ENCODE measurements at places on chromosomes 4 and X. TPM values are rescaled to one million over a fixed set of nuclear protein-coding genes. Genes with fewer than 3 reads are reported as not detected.

Gene THOC2
- 80.5 TPM for total RNA-seq

Gene TKTL2
- total RNA-seq = under 0.01 TPM

Gene DBET
- total RNA-seq = not detected

Gene ZNF711
- total RNA-seq = 0.86 TPM

Gene STPG2
- 0.32 TPM for total RNA-seq

Gene MAGEB1
- total RNA-seq = not detected

Gene SSX3
- not detected for total RNA-seq

Gene TLR3
- total RNA-seq = 0.97 TPM

DNA sequence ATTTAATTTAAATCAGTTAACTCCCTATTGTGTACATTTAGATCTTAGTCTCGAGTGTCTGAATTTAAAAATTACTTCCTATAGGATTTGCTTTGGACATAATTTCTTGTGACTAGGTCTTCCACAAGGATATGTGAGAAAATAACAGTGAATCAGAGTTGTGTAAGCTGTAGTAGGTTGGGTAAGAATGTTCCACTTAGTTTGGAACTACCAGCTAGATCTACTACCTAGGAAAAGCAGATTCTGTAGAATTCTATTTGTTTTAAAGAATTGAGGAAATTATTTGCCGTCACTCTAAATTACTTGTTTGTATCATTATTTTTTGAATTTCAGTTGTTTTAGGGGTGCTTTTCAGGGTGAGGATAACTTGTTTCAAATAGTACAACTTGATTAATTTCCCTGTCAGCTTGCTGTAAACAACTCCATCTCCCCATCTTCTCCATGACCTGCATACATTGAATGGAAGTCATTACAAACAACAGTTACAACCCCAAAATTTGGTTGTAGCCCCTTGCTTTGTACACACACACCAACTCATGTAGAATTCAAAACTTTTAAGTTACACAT lies 1.3 kb downstream of the MTHFD2L start:
- peak; percentile 59 for DNase-seq

DNA sequence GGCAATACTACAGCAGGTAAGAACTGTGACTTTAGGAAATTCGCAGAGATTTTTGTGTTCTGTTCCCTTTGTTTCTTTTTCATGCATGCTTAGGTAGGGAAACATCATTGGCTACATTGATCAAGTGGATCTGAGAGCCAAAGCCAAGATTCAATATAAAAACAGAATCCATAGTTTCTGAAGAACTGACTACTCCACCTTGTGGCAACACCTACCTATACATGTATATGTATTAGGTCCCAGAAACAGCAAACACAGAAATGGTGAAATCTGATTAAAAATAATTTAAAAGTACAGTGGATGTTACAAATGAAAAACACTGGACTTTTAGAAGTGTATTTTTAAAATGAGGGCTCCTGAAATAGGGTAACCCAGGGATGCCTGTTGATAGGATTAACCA lies 322.6 kb upstream of the MAOA start:
- no peak for DNase-seq

DNA sequence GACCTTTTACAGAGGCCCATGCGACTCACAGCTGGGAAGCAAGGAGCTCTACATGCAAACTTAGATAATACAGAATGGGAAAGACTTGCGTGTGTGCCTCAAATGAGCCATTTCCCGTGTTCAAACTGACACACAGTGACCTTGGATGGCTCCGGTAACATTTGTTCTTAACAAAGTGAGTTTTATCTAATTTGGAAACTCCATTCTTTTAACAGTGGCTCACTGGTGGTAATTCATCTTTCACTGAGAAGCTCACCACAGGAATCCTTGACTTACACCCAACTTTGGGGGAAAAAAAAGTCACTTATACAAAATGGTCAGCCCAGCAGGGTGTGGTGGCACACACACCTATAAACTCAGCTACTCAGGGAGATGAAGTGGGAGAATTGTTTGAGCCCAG lies 190.6 kb downstream of the LDB2 start:
- no peak for DNase-seq

DNA sequence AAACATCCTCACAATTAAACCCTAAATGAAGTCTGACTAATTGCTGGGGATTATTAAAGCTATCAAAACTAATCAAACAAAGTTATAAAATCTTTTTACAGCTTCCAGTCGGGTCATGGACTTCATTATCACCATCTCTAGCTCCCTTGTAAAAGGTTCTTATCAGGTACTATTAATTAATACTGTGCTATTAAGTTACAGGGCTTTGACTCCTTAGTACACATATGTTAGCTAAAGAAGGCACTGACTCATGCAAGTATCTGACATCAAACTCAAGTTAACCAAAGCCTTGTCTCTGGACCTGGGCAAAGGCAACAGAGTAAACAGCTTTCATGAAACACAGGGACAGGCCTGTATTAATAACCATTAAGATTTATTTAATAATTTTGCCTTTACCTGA lies 7.9 kb upstream of the ADH4 start:
- no peak for DNase-seq

DNA sequence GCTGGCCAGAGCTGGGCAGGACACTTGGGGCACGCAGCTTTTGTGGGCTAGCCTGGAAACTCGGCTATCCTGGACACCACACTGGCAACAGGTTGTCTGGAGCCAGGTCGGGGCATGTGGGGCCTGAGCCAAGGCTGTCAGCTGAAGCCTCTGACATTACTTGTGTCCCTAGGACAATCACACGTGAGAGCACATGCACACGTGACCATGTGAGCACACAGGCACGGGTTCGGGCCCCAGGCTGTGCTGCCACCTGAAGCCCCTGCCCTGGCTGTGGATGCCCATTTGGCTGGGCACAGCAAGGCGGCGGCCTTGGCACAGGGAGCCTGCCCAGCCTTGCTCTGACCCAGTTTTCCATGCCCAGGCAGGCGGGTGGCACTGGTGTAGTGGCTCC lies 8.7 kb upstream of the FGFR3 start:
- DNase-seq = no peak

GRCh38 chr4:43112139-43112538 lies 219.6 kb downstream of the GRXCR1 start:
- DNase-seq = no peak

DNA sequence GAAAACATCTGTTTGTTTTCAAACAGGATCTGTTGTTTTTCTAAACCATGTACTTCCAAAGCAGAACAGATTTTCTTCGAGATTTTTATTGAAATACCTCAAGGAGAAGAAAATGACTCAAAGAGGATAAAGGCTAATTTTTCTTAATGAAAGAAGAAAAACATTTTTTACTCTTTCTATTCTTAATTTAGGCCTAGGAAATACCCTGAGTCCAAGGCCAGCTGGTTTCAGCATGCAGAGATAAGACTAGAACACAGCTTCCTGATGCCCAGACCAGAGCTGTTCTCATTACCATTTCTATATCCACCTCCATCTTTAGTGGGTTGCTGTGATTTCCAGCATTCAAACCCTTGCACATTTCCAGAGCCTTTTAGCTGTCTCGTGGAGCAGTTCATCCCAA lies 18.3 kb downstream of the GAB1 start:
- peak; percentile 36 for DNase-seq

DNA sequence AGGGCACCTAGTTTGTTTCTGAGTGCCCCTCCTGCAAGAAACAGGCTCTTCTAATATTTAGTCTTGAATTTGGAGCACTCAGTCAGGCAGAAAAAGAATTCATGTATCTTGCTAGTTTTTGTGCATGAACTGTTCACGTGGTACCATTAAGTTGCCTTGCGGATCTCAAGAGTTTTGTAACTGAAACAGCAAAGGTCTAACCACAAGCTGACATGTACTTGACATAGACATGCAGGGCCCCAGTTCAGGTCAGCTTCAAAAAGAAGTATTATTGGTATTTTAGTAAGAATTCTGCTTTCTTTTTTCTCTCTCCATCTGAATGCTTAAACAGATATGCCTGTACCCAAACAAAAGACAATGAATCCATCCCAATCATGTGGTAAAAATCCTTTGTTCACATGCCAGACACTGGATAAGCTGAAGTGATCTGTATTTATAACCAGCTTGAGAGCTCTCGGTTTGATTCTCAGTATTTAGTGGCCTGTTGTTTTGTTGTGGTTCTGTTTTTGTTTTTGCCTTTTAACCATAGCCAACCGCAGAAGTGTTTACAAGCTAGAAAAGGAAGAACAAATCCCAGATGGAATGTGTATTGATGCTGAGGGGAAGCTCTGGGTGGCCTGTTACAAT lies 13.0 kb downstream of the RGN start:
- peak; percentile 73 for DNase-seq

DNA sequence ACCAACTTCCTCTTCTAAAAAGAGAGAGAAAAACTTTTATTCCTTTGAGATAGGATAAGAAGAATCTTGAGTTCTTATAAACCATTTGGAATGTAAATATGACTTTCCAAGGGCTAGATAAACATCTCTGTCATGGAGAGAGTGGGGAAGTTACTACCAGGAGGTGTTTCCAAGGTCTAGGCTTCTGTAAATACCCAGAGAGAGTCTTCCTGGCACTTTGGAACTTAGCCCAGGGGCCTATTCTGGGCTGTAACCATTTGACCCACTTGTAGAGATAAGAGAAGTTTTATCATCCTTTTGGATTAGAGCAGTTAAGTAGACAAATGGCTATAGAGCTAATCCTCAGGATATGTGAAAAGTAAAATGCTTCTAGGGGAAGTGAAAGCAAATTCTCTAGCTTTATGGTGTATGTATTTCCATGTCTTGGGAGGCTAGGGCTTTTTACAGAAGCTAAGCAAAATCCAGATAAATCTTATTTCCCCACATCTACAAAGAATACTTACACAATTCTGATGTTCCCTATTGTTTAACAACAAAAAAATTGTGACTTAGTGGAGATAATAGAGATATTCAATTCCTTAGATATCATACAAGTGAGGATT lies 51.1 kb downstream of the MCUB start:
- DNase-seq = peak; percentile 77

- DNase-seq = no peak
Measured at GRCh38 chr4:149521611-149522425, 293.8 kb downstream of the IQCM start.

- DNase-seq = no peak
Measured at GRCh38 chrX:76439188-76439587, 11.7 kb downstream of the MAGEE1 start.

- peak; percentile 12 for DNase-seq
Measured at GRCh38 chr4:81565142-81565870, 93.6 kb upstream of the RASGEF1B start.

GRCh38 chrX:22959204-22959920 lies 40.4 kb upstream of the DDX53 start:
- DNase-seq = no peak

DNA sequence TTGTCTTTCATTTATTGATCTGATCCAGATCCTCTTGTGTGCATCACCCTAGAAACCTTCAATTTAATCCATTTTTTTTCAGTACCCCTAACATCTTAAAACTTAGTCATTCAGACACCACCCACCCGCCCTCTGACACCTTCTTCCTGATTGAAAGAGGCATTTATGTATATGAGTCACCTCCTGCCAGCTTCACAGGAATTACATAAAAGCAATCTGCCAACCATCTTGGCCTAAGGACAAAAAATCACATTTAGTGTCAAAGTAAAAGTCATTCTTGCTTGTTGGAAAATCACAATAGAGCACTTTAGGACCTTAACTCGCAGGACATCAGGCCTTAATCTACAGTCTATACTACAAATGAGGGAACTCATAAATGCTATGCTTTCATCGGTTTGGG lies 52.1 kb downstream of the NDST3 start:
- DNase-seq = peak; percentile 20

GRCh38 chrX:116272861-116273260 lies 102.3 kb downstream of the AGTR2 start:
- no peak for DNase-seq

GRCh38 chr4:147025042-147025441 lies 79.4 kb upstream of the TTC29 start:
- no peak for DNase-seq

- peak; percentile 51 for DNase-seq
Measured at GRCh38 chrX:153723351-153724251, 586 bp downstream of the BCAP31 start.

DNA sequence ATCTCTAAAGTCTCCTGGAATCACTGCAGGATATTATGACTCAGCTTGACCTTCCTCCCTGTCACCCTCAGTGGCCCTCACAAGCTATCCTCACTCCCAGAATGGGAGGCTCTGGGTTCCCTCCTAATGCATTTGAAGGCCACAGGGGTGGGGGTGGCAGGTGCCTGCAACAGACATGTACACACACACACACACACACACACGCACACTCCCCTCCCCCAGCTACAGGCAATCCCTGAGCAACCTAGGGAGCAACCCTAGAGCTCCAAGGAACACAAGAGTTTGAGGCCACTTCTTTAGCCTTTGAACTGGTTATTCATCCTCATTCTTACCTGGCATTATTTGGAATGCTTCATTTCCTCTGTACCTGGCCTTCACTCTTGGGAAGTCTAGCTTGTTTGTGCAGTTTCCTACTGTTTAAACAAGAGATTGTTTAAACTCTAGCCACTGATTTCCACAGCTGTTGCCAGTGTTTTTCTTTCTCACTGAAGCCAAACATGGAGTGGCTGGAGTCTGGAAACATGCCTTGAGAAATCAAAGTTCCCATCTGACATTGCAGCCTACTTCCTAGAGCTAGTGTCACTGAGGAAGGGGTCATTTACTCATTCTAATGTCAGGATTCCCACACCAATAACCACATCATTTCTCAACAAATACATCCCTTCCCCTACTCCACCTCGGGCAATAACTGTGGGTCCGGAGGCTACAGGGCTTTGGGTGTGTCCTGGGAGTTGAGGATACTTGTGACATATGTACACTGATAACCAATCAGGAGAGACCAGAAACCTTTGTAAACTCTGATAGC lies 37.7 kb downstream of the MAOA start:
- DNase-seq = peak; percentile 64

DNA sequence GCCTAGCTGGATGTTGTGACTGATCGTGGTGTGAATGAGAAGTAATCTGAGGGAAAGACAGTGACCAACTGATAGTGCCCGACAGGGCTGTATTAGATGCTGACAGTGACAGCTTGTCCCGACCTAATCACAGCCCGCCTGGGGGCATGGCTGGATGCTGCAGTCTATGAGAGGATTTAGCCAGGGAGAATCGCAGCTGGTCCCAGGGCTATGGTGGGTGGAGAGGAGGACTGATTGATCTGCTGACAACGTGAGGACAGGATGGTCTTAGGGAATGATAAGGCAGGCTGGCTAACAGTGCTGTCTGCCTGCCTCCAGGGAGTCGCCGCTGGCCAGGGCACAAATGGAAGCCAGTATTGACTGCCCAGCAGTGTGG lies 621 bp upstream of the SUV39H1 start:
- DNase-seq = no peak

Measured in fibroblast of villous mesenchyme (primary cell).